ENCODE measurements at places on chromosomes 12 and 14. TPM values are rescaled to one million over a fixed set of nuclear protein-coding genes. Genes with fewer than 3 reads are reported as not detected.

Gene TAS2R9
- total RNA-seq, result not detected

Gene PABPN1
- 71.2 TPM for total RNA-seq

Gene ACOT4
- 0.77 TPM for total RNA-seq

Gene ZNF385A
- total RNA-seq, result 7.1 TPM

Gene FAM186B
- total RNA-seq, result 0.33 TPM

Gene APOF
- not detected for total RNA-seq

Gene ZFYVE1
- 14.4 TPM for total RNA-seq

- no peak for DNase-seq
Observed at GRCh38 chr14:48289701-48290100, 614.3 kb upstream of the MDGA2 start.

DNA sequence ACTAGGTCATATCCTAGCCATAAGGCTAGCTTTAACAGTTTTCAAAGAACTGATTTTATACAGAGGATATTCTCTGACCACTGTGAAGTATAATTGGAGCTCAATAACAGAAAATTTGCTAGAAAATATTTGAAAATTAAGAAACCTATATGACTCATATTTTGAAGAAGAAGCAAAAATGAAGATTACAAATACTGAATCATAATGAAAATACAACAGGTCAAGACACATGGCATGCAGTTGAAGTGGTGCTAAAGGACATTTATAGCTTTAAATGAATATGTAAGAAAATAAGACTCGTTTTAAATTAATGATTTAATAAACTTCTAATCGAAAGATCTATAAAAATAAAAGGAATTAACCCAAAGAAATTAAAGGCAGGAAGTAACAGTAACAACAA lies 1234.6 kb downstream of the SLC16A7 start:
- no peak for DNase-seq

DNA sequence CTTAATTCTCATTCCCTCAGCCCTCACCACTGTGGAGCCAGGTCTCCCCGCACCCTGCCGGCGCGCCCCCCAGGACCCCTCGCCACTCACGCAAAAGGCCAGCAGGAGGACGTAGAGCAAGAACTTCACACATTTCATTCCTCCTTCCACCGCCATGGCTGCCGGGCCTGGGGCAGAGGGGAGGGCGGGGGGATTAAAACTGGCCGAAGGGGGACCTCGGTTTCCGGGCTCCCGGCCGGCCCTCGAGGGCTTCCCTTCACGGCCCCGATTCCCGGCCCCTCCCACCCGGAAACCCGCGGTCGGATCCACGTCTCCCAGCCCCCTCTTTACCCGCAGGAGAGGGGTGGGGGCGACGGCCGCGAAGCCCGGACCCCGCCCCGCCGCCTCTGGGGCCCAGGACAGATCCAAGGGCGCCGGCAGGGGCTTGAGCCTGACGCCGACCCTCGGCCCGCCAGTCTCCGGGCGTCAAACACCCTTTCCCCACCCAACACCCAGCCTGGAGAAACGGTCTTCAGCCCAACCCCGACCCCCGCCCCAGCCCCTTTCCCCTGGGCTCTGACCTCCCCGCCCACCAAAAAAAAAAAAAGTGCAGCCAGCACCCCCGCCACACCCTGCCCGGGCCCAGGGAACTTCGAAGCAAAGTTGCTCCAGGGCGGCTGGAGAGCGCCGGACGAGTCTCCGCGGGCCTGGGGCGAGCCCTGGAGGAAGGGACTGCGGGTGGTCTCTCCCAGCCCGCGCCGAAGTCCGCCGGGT lies 447 bp downstream of the CD63 start:
- DNase-seq, result peak; percentile 87

- DNase-seq, result no peak
Observed at GRCh38 chr12:118101051-118101450, 2.8 kb downstream of the VSIG10 start.

- no peak for DNase-seq
Observed at GRCh38 chr12:3243376-3244084, 166.4 kb downstream of the TSPAN9 start.

- no peak for DNase-seq
Observed at GRCh38 chr14:22597771-22598098, 365 bp upstream of the ABHD4 start.

DNA sequence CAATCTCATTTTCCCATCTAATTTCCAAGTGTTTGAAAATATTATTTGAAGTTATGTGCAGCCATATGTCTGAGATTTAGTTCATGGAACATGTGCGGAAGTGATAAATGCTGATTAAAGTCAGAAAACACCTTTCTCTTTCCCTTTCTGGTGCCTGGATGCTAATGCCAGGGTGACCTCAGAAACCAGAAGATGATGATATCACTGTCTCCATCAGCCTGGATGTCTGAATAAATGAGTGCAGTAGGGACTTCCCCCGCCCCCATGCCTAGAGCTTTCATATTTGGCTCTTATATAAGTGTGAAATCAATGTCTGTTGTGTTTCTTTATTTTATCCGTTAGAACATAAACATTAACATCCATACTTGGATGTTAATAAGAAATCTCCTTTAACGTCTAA lies 261.9 kb upstream of the LRIG3 start:
- DNase-seq, result no peak

DNA sequence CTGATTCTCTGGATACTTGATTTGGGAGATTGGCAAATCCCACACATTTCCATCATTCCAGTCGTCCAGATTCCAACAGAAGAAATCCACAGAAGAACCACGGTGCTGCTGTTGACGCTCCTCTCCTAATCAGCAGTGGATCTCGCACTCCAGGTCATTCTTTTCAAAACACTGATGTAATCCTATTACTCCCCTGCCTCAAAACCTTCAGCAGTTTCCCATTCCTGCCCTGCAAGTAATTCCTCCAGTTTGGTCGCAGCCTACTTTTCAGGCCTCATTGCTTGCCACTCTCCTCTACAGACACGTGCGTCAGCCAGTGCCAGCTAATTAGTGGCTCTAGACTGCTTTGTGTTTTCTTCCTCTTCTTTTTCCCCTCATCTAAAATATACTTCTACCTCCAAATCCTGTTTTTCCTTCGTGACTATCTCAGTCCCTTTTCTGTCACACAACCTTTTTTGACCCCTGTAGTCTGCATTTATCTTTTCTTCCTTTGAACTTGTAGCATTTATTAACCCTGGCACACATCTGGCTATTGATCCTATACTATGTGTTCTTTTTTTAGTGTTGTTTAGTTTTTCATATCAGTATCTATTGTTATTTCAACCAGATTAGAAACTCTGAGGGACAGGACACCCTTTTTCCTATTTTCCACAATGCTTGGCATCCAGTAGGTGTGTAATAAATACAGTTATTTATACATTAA lies 36.8 kb downstream of the PRORP start:
- DNase-seq, result no peak

- DNase-seq, result no peak
Observed at GRCh38 chr12:56518570-56518969, 3.0 kb upstream of the RBMS2 start.

- no peak for DNase-seq
Observed at GRCh38 chr14:66315098-66315497, 171.1 kb upstream of the CCDC196 start.

GRCh38 chr14:41859336-41859735 lies 252.7 kb downstream of the LRFN5 start:
- no peak for DNase-seq

DNA sequence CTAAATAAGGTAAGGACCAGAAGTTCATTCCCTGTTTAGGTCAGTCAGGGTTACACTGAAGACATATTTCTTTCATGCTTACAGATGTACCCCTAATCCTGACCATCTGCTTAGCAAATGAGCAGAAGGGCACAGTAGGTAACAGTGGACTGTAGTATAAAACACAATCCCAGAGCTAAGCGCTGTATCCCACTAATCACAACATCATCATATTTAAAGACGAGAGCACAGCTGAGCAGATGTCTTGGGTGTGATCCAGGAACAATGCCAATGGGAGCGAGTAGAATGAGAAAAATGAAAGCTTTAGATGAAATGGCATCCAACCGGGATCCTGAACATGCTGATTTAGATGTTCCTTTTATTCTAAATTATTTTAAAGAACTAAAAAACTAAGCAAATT lies 213.4 kb downstream of the CCER1 start:
- DNase-seq, result no peak

- no peak for DNase-seq
Observed at GRCh38 chr12:70885956-70886355, 34.6 kb downstream of the PTPRR start.

GRCh38 chr12:28800129-28800528 lies 348.9 kb upstream of the FAR2 start:
- DNase-seq, result no peak

GRCh38 chr12:95158919-95159318 lies 58.3 kb downstream of the FGD6 start:
- DNase-seq, result no peak

- no peak for DNase-seq
Observed at GRCh38 chr12:47943623-47944340, 19.6 kb upstream of the TMEM106C start.

- no peak for DNase-seq
Observed at GRCh38 chr14:51400139-51400538, 160.1 kb downstream of the TMX1 start.

GRCh38 chr12:114342656-114343055 lies 63.3 kb downstream of the TBX5 start:
- DNase-seq, result no peak

- DNase-seq, result no peak
Observed at GRCh38 chr12:123916729-123917128, 55.9 kb downstream of the CCDC92 start.

DNA sequence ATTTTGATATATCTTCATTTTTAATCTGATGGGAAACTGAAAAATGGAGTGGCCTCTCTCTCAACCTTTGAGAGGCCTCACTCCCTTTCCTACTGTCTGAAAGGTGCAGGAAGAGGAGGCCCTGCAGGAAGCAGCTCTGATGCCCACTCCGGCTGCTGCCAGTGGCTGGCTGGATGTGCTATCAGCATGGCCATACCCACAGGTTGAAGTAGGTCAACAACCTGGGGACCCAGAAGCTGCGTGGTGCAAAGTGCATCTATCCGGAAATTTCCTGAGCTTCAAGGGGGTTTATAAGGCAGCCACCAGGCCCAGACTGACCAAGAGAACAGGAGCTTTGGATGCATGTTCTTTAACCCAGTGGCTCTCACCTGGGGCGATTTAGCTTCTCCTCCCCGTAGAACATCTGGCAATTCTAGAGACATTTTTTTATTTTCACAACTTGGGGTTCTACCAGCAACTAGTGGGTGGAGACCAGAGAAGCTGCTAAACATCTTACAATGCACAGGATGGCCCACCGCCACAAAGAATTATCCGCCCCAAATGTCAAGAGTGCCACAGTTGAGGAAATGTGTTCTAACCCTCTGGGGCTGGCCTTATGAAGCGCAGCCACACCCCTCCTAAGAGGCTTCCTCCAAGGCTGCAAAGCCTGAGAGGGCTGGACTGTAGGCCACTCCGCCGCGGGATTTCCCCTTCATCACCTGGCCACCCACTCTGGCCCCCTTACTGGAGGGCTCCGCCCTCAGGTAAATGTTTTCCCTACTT lies 8.2 kb upstream of the BATF start:
- DNase-seq, result no peak

DNA sequence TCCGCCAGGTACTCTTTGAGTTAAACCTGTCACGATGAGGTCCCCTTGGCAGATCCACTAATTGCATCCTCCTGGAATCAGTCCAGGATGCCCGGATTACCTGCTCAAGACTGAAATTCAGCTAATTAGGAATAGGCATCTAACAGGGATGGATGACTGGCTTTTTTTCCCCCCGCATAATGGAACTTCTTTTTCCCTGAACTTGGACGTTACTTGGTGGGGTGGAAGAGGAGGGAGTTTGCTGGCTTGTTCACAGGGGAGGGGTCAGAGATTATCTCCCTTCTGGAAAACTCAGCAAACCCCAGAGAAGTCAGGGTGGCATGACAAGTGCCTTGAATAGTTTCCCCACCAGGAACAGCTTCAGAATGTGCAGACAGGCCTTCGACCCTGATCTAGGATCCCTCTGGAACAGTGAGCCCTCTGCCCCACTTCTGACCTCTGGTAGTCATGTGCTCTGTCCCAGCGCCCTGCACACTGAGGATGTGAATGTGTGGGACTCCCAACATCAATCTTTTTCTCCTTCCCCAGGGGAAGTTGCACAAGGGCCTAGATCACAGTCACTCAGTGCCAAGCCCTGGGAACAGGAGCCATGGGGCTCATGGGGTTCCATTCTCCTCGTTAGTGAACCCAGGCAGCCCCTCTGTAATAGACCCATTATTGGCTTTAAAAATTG lies 142.5 kb downstream of the SMOC1 start:
- DNase-seq, result no peak

DNA sequence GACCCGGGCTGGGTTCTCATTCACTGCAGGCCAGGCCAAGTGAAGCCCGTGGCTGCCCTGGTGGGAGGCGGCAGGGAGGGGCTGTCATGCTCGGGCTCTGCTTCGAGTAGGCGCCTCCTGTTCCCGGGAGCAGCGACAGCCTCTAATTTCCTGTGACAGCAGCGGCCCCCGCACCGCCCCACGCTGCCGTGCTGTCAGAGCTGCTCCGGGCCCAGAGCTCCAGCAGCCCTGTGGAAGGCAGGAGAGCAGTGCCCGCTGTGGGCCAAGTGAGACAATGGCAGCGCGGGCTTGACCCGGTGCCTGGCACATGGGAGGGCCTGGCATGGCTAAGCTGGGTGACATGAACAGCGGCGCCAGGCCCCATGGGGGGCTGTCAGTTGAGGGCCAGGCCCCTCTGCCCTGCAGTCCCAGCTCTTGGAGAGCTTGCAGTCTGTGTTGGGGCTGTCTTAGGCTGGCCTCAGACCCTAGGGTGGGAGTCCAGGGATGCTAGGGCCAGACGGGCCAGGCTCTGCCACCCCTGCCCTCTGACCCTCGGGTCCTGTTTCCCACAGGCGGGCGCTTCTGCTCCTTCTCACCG lies 5.1 kb downstream of the TRMT61A start:
- DNase-seq, result no peak
